ENCODE measurements at places on chromosomes 1 and 21. TPM values are rescaled to one million over a fixed set of nuclear protein-coding genes. Genes with fewer than 3 reads are reported as not detected.

Gene CCDC185
- not detected for total RNA-seq

Gene ARHGEF16
- 4.7 TPM for total RNA-seq

Gene UBXN10
- total RNA-seq, result not detected

Gene RER1
- total RNA-seq, result 123 TPM

Gene MASP2
- 0.08 TPM for total RNA-seq

Gene TTC39A
- total RNA-seq, result 1.9 TPM

Gene GSTM3
- total RNA-seq, result 24.6 TPM
